ENCODE measurements at places on chromosomes 16 and 17.
A peak's percentile ranks its signal among the peaks of the same experiment; 100 is the strongest.

- peak; percentile 25 for DNase-seq
Measured at GRCh38 chr17:3534881-3535252, 22.7 kb downstream of the TRPV3 start.

DNA sequence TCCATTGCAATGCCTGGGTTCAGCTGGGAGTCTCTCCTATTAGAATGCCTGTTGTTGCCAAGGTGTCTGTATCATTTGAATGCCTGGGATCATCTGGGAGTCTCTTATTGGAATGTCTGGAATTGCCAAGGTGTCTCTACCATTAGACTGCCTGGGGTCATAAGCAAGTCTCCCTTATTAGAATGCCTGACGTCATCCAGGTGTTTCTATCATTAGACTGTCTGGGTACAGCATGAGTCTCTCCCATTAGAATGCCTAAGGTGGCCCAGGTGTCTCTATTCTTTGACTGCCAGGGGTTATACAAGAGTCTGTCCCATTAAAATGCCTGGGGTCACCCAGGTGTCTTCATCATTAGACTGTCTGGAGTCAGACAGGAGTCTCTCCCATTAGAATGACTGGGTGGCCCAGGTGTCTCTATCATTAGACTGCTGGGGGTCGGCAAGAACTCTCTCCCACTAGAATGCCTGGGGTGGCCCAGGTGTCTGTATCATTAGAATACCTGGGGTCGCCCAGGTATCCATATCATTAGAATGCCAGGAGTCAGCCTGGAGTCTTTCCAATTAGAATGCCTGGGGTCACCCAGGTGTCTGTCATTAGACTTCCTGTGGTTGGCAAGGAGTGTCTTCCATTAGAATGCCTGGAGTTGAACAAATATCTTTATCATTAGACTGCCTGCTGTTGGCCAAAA lies 2274.0 kb downstream of the TP53TG3F start:
- no peak for DNase-seq

GRCh38 chr16:86669937-86670749 lies 91.8 kb downstream of the FOXL1 start:
- peak; percentile 86 for DNase-seq

GRCh38 chr17:50953831-50954601 lies 87.9 kb upstream of the TOB1 start:
- DNase-seq, result peak; percentile 89

DNA sequence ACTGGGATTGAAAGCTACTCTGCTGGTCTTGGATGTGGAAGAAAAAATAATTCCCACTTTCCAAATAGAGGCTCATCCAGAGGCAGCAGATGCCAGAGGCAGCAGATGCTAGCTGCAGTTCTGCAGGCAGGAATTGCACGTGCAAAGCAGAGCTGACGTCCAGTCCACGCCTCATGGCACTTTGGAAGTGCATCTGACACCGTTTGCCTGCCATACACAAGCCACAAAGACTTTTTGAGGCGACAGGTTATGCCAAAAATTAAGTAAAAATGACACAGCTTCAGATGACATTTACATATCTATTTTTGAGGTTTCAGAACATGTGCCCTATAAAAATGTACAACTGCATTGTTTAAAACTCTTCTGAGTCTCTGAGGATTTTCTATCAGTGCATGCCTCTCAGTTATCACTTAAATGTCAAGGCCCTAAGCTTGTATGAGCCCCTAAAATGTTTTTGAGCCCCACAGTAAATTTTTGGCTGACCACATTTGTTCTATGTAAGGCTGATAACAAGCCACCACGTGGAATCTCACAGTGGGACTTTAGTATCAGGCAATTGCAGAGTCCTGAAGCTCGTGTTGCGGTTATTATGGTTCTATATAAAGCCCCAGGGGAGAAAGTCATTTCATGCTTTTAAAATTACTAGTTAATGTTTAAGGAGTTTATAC lies 239.2 kb downstream of the PRKCA start:
- DNase-seq, result peak; percentile 92

DNA sequence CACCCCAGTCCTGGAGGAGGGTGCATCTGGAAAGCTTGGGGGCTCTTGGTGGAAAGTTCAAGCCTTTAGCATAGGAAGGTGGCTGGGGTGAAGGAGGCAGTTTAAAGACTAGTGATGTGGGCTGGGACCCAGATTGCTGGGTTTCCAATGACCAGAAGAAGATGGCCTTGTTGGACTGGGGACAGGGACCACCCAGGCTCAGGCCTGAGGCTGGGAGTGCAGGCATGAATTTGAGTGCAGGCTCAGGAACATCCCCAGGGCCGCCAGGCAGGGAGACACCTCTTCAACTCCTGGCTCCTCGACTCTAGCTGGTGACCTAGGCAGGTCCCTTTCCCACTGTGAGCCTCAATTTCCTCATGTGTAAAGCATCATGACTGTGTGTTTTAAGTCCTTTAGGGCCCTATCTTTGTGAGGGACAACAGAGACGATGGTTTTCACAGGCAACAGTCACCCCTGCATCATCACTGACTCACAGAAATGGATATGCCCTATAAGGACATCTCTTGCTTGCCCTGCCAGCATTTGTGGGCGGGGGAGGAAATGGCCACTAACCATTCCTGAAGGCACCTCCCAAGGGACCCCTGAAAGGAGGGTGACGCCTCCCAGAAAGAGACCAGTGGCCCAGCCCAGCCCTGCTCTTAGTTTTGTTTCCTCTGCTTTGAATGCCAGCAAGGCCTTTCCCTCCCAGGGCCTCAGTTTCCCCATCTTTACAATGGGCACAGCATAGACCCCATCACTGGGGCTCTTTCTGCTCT lies 11.1 kb downstream of the NLRC5 start:
- peak; percentile 85 for DNase-seq

DNA sequence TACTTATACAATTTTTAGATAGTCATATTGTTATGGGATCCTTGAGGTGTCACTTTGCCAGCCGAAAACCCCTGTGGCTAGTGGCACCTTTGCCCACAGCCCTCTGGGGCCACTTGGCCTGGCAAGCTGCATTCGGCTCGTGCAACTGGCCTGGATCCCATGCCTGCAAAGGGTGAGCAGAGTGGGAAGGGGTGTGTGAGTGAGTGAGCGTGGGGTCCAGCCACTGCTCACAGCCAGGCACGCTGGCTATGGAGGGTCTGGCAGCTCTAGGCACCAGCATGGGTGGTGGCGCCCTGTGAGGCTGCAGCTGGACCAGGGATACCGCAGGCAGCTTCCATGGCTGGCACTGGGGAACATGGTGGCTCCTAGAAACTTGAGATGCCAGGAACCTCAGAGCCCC lies 49.0 kb downstream of the ESRP2 start:
- DNase-seq, result no peak
